ENCODE measurements at places on chromosomes 12 and 14. TPM values are rescaled to one million over a fixed set of nuclear protein-coding genes. Genes with fewer than 3 reads are reported as not detected.

DNA sequence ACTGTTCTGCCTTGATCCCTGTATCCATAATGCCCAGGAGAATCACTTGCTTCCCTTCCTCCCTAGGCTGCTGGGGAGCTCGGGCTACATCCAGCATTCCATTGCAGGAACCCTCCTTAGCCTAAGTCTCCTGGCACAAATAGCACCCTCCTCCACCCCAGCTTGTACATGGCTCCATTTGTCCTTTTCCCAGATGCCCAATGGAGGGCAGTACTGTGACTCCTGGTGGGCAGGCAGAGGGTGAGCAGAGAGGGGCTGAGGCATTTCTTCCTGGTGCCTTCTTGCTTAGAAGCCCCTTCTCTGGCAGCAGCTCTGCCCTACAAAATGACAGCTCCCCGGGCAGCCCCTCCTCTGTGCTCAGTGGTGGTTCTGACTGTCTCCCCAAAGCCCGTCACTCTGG is 86.5 kb downstream of the RBM19 start:
- H3K27ac ChIP-seq: peak overlapping the region; percentile 13
- H3K4me1 ChIP-seq: no peaks in the 10 kb centered on the region
- H3K4me3 ChIP-seq: no peak overlapping the region
- H3K36me3 ChIP-seq: peaks cover 38% of the 10 kb centered on the region
- no peak for DNase-seq

Gene SYT1
- total RNA-seq: 10.4 TPM

DNA sequence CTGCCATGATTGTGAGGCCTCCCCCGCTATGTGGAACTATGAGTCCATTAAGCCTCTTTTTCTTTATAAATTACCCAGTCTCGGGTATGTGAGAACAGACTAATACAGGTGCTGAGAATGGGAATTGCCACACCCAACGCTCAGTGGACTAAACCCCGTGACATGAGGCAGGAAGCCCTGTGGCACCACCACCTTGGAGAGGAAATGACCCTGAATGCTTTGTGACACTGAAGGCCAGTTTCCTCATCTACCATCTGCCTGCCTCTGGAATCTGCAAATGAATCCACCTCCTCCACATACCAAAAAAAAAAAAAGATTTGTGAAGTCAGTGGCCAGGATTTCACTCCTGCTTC is 41.6 kb downstream of the NT5DC3 start:
- peaks cover 36% of the 10 kb centered on the region for H3K36me3 ChIP-seq
- H3K4me3 ChIP-seq: no peak overlapping the region
- H3K4me1 ChIP-seq: peaks cover 41% of the 10 kb centered on the region
- no peak for DNase-seq
- no peaks in the 10 kb centered on the region for H3K27me3 ChIP-seq

DNA sequence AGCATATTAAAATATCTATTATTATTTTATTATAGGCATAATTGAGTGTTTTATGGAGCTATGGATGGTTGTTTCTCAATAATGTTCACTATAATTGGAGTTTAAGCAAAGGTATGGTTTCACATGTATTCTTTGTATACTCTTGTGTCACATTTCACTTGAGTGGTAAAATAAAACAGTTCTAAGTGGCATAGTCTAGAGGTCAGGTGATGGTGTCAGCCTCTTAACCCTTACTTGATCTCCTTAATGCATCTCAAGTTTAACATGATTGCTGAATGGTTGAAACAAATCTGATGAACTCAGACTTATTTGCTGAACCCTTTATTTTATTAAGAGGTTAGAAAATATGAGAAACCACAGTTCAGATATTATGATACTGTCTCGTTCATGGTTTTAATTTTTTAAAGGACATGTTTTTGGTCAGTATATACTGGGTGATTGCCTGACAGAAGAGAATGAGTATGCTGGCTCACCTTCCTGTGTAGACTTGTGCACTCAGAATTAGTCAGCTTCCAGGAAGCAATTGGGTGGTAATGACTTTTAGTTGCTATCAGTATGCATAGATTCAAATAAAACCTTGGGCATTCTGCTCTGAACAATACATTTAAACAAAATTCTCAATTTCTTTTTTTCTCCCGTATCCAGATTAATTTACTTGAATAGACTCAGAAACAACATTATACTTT is 464.6 kb downstream of the PCNX1 start:
- peaks cover 11% of the 10 kb centered on the region for H3K4me1 ChIP-seq
- no peaks in the 10 kb centered on the region for H3K36me3 ChIP-seq
- H3K27me3 ChIP-seq: no peaks in the 10 kb centered on the region
- H3K4me3 ChIP-seq: peak overlapping the region; percentile 57

GRCh38 chr14:32697704-32698103 is 241.0 kb upstream of the NPAS3 start:
- H3K36me3 ChIP-seq: no peaks in the 10 kb centered on the region
- DNase-seq: peak; percentile 13
- H3K4me1 ChIP-seq: peaks cover 17% of the 10 kb centered on the region
- no peak overlapping the region for H3K27ac ChIP-seq
- no peak overlapping the region for H3K4me3 ChIP-seq

GRCh38 chr12:76020731-76021672 is 10.6 kb downstream of the PHLDA1 start:
- H3K27me3 ChIP-seq: no peaks in the 10 kb centered on the region
- H3K27ac ChIP-seq: peak overlapping the region; percentile 96
- peaks cover 35% of the 10 kb centered on the region for H3K4me1 ChIP-seq

DNA sequence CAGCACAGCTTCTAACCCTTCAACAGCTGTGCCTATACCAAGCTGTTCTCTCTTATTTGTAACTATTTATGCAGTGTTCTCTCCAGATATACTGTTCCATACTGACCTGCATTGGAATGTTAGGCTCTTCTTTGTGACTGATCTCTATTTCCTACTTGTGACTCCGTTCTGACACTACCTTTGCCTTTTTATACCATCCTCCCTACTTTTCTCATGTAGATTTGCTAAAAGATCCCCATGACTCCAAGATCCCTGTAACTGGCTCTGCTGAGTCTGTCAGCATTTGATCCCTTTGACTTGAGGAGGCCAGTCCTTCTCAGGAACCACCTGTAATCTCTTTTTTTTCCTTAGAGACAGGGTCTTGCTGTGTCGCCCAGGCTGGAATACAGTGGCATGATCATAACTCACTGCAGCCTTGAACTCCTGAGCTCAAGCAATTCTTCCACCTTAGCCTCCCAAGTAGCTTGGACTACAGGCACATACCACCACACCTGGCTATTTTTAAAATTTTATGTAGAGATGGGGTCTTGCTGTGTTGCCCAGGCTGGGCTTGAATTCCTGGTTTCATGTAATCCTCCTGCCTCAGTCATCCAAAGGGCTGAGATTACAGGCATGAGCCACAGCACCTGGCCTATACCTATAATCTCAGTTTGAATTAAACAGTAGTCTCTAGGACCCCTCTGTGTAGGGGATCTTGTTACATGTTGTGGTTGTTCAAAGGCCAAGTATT is 368.3 kb downstream of the ZFP36L1 start:
- no peak overlapping the region for H3K27ac ChIP-seq
- DNase-seq: no peak
- no peaks in the 10 kb centered on the region for H3K36me3 ChIP-seq
- H3K27me3 ChIP-seq: no peaks in the 10 kb centered on the region
- H3K4me3 ChIP-seq: no peak overlapping the region

DNA sequence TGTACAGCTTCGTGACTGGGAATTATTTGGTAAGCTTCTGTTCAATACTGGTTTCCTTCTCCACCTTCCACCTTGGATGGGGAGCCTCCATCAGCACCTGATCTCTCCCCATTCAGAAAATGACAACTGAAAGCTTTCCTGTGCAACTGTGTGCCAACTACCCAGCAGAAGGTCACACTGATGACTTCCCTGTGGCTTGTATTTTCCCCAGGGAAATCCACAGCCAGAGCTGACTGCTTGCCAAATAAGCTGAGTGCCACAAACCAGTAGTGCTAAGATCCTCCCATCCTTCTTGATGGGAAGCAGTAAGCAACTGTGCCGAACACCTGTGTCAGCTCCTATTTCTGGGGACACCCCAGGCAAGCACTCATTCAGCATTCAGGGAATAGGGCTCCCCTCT is 257.2 kb upstream of the SOX5 start:
- peaks cover 4% of the 10 kb centered on the region for H3K4me1 ChIP-seq
- H3K27ac ChIP-seq: no peak overlapping the region
- H3K4me3 ChIP-seq: no peak overlapping the region
- no peaks in the 10 kb centered on the region for H3K36me3 ChIP-seq
- DNase-seq: no peak

Gene SSTR1
- 0.29 TPM for total RNA-seq

Gene HOXC6
- total RNA-seq: 11.5 TPM

Gene ALG10
- 7.8 TPM for total RNA-seq

GRCh38 chr14:73146111-73146510 is 9.8 kb downstream of the PSEN1 start:
- no peak overlapping the region for H3K27ac ChIP-seq
- no peak for DNase-seq
- no peak overlapping the region for H3K4me3 ChIP-seq

Gene GALNT16
- not detected for total RNA-seq

Gene TAS2R19
- 3.4 TPM for total RNA-seq
